Stimulated activated CD4-positive, alpha-beta T cell treated with anti-CD3 and anti-CD28 coated beads, Interleukin-1b, Interleukin-23, amount 100 ng/mL, for 1 hour (primary cell): ENCODE measurements at places on chromosomes 7 and 10.

DNA sequence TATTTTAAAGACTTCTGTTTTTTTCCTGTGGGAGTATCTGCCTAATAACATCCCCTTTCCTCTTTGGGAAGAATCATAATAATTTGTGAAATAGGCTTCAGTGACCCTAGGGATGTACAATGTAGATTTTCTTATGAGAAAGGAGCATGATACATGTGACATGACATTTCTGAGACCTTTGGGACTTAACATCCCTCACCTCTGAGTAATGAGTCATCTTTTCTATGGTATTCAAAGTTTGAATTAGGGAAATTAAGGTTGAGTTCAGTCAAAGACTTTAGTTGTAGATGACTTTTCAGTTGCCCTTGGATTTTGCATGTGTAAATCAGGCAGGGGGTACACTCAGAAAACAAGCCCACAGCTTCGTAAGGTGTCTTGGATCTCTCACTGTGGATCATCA lies 14.3 kb downstream of the GRK5 start:
- DNase-seq, result no peak

DNA sequence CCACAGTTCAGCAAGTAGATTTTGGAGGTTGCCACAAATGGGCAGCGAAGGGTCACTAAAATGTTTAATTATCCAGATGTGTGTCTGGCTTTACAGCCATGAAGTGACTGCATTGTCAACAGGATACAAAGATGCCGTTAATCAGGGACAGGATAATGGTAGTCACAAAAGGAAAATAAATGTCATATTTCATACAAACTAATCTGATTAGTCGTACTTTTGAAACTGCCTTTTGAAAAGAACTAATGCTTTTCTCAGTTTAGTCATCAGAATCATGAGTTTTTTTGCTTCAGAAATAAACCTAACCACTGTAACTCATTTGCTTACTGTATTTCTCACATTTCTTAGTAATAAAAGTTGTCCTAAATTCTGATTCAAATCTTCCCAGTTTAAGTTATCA lies 22.2 kb upstream of the WNT16 start:
- no peak for DNase-seq

- no peak for DNase-seq
Measured at GRCh38 chr10:116742367-116743265, at the start of gene HSPA12A. HSPA12A (minus strand) TSS chr10:116742566; CDS start chr10:116742469, 97 bp downstream.

GRCh38 chr10:116756277-116756676 lies 13.9 kb upstream of the HSPA12A start:
- no peak for DNase-seq

DNA sequence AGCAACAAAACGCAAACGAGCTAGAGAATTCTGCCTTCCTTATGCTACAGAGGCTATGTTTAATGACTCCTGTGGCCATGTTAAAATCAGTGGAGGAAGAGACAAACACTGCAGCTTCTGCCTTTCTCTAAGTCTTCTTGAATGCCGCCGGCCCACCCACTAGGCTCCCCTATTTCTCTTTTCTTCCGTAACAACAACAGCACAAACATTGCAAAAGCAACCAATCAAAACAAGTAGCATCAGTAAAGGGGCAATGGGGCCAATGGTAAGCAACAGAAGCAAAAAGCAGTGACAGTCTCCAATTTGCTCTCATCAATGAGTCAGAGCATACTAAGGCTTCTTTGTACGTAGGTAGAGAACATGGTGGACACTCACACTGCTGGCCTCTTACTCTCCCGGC lies 26.8 kb downstream of the DNAJC1 start:
- DNase-seq, result no peak

DNA sequence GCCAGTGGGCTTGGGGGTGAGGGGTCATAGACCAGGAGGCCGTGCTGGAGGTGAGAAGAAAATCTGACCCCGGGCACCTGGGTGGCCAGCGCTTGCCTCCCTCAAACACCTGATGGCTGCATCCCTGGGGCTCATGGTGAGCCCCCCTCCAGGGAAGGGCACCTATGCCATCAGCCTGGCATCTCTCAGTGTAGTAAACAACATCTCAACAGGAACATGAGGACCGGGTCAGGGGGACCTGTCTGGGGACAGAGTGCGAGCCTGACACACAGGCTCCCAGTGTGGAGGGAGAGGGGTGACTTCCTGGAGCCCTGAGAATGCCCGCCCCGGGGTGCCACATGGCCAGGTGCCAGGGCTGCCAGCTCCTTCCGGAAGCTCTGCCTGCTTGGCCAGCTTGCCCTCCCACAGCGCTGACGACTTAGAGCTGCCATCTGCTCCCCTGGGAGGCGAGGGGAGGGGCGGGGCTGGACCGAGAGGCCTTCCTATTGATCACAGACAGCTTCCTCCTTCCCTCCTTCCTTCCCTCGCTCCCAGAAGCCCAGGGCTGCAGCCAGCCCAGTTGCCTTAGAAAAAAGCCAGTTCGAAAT lies 12.3 kb downstream of the STX1A start:
- DNase-seq, result no peak

DNA sequence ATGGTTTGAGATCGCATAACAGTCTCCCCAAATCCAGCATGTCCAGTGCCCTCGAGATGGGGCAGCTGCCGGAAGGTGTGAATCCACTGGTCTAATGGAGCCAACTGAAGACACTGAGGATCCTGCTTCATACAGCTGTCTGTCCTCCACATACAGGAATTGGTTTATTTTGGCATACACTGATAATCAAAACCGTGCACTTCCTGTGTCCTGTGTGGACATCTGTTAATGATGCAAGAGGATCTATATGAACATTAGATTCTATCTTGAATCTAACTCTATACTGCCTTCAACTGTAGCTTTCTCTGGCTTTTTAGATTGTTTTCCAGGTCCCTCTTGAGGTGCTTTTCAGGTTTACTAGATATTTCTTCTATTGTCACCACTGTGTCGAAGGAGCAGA lies 3.0 kb upstream of the JAZF1 start:
- DNase-seq, result no peak

GRCh38 chr10:3786295-3787015 lies 1.4 kb upstream of the KLF6 start:
- DNase-seq, result no peak

DNA sequence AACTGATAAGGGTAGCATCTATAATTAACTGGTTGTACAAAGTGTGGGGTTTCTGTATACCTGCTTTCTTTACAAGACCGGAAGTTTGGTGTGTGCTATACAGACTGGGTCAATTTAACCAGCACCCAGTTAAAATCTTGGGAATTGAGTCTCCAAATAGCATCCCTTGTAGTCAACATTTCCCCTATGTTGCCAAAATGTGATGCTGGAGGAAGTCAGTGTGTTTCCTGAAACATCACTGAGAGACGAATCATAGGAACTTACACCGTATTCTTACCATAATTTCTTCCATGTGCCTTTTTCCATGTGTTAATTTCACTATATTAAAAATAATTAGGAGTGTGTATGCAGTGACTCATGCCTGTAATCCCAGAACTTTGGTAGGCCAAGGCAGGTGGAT lies 1.7 kb downstream of the AKR1C4 start:
- no peak for DNase-seq

- no peak for DNase-seq
Measured at GRCh38 chr7:121741896-121742295, 131.1 kb upstream of the PTPRZ1 start.
